ENCODE measurements at places on chromosomes 1 and 21.

DNA sequence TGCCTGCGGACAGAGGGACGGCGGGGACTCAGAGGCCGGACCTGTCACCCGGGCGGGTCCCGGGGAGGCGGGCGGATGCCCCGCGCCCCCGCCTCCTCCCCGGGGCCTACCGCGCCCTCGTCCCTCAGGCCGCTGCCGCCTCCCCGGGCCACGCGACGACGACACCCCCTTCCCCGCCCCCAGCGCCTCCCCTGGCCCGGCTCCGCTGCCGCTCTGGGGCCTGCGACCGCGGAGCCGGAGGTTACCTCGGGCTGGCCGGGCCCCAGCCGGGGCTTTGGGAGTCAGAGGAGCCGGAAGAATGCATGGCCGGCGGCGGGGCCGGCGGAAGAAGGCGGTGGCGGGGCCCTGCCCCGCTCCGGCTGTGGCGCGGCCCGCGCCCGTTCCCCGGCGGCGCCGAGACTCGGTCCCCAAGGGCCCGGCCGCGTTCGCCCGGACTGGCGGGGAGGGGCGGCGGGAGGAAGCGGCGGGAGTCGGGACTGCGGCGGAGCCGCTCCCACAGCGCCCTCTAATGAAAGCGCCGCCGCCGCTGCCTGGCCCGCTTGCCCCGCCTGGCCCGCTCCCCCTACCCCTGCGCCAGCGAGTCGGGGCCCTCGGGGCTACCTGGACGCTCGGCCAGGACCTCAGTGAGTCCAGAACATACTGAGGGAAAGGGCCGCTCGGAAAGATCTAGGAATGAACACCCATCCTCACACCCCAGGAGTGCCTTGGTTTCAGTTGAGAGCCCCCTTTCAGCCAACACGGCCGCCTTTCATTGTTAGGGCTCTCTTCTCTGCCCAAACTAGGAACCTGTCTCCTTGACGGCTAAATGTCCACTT, at the start of gene LPGAT1:
TSS of gene LPGAT1 (minus strand) at position 436 of the 815 bp plus-strand sequence. CDS start 1,467 bp downstream, outside the sequence.
- peak; percentile 94 for DNase-seq

GRCh38 chr21:25649146-25649545, 10.1 kb downstream of the JAM2 start:
- DNase-seq, result no peak

GRCh38 chr1:94741510-94741909, 78.6 kb upstream of the SLC44A3 start:
- DNase-seq, result no peak

DNA sequence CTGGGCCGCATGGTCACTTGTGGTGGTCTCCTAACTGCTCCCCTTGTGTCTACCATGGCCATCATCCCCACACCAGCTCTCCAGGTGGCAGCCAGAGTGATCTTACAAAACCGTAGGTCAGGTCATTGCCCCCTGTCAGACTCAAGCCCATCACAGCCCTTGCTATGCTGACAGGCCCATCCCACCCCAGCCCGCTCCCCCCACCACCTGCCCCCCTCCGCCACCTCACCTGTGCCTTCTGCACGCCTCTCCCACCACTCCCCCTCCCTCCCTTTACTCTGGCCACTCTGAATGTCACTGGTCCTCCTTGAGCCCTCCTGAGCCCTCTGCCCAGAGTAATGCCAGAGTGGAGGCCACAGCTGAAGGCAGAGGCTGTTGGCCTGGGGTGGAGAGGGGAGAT, 28.5 kb downstream of the TEX35 start:
- DNase-seq, result no peak

- no peak for DNase-seq
These were observed 222.0 kb downstream of the SETD4 start for GRCh38 chr21:35838350-35838749.

- no peak for DNase-seq
These were observed 110.4 kb downstream of the EPHB2 start for GRCh38 chr1:22821027-22821426.
